AG08396 (cell line): ENCODE measurements at places on chromosomes 12 and 14.
A peak's percentile ranks its signal among the peaks of the same experiment; 100 is the strongest.

GRCh38 chr14:97618917-97619690 is 821.9 kb downstream of the VRK1 start:
- no peak for DNase-seq

DNA sequence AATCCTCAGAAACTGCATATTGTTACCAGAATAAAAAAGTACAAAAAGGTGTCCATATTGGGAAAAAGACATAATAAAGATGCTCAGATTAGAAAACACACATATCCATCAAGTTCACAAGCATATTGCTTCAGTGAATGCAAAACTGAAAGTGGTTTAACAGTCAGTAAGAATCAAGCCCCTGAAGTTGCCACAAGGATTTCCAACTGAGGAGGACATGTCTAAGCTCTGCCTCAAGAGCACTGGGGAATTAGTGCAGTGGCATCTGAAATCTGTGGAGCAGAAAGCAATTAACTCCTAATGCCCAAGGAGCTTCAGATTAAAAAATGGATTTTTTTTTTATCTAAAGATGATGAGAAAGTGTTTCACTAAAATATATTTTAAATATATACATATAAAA is 113.2 kb downstream of the DENND5B start:
- no peak for DNase-seq

- peak; percentile 29 for DNase-seq
Observed at GRCh38 chr12:100566887-100567637, 6.4 kb upstream of the GAS2L3 start.

DNA sequence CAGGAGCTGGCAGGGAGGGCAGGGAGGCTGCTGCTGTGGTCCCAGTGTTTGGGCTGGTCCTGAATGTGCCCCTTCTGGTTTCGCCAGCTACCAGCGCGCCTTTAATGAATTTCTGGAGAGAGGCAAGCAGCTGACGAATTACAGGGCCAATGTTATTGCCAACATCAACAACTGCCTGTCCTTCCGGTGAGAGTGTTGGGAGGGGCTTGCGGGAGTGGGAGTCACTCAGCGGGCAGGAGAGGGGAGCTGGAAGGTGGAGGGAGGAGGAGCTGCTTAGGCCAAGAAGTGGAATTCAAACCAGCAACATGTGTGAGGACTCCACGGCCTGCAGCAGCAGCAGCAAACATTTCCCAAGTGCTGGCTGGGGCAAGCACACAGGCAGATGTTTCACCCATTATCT is 7.7 kb downstream of the TNFAIP2 start:
- DNase-seq = peak; percentile 74

DNA sequence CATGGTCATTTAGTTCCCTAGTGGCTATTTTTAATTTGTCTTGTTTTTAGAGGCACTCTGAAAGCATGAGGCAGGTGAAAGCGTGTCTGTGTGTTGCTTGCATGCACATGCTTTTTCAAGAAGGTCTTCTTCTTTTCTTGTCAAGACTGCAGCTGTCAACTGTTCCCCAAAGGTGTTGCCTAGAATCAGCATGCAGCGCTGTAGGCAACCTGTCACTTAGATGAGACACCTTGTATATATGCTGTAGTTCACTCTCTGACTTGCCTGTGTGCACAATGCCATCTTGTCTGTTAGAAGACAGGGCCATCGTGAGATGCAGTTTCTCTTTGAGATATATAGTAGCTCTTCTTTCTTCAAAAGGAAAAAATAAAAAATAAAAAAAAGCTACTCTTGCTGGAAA is 885.7 kb downstream of the DIO2 start:
- no peak for DNase-seq

GRCh38 chr12:55718624-55719275 is 1.4 kb upstream of the RDH5 start:
- DNase-seq = no peak

DNA sequence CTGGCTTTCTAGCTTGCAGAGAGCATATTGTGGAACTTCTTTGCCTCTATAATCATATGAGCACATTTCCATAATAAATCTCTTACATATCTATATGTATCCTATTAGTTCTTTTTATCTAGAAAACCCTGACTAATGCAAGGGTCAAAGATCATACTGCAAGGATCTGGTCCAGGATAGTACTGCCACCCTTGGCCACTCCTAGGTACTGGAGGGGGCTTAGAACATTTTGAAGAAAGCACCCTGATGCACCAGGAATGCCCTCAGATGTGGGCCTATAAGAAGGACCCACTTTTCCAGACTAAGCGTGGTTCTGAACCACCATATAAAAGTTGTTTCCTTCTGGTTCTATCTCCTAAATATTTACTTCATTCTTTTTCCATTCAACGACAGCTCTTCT is 14.6 kb downstream of the ATXN7L3B start:
- no peak for DNase-seq

- DNase-seq = no peak
Observed at GRCh38 chr12:10247436-10248058, 34.9 kb downstream of the GABARAPL1 start.
